A172 (cell line): ENCODE measurements at places on chromosomes 11 and 22. TPM values are rescaled to one million over a fixed set of nuclear protein-coding genes. Genes with fewer than 3 reads are reported as not detected.

DNA sequence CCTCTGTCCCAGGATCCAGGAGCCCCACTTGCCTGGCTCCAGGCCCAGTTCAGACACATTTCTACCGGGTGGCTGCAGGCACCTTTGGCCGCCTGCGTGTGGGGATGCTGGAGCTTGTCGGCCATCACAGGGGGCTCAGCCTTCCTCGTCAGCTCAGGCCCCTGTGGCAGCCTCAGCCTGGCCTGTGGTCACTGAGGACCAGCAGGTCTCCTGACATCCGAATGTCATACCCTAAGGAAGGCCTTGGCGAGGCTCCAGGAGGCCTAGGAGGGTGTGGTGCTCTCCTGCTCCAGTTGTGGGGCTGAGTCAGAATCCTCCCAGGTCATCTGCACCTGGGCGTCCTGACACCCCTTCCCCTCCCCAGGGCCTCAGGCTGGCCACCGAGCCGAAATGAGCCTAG is 14.9 kb upstream of the SOX10 start:
- DNase-seq = peak; percentile 14

Gene CASTOR1
- total RNA-seq = 12.8 and 20.8 TPM in 2 replicates

Gene SHISA8
- total RNA-seq = not detected in 2 replicates

DNA sequence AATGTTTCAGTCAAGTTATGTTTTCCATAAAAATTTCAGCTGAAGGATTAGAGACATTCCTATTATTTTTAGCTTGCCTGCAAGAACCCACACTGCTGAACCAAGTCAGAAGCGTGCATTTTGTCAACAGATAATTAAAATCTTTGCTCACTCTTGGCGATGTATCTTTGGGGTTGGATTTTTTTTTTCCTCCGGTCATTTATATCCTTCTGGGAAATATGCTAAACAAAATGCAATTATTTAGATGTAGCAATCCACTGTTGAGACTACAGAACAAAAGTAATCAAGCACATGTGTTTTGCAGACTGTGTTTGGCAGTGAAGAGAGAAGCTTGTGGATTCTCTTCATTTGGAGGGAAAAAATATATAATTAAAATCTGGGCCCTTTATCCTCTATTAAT is 15.3 kb upstream of the NELL1 start:
- DNase-seq = no peak

DNA sequence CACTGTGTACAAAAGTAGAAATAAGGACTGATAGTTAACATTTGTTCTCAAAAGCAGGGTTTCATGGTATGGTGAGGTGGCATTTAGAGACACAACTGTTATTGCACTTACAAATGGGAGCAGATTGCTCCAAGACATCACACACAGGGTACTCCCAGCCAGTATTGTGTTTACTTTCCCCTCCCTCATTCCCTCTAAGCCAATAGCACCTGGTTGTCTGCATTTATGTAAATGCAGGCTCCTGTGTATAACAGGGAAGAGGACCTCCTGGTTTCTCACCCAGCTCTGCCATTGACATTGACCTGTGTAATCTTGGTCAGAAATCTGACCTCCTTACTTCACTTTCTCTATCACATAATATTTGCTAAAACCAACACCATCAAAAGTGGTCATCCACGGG is 154.4 kb downstream of the NAV2 start:
- no peak for DNase-seq

DNA sequence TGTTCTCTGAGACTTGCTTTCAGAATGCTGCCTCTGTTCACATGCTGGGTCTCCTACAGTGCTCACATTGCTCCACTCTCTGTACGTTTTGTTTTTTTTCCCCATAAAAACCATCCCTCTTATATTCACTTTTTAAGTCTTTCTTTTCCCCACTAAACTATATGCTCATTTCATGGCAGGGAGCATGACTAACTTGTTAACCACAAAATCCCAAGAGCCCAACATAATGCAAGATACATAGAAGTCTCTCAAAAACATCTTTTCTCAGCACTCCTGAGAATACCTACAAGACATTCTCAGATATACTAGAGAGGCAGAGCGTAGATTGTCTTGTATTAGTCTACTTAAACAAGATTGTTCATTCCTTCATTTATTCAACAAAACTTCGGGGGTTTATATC is 73.3 kb downstream of the FAM76B start:
- DNase-seq = no peak

DNA sequence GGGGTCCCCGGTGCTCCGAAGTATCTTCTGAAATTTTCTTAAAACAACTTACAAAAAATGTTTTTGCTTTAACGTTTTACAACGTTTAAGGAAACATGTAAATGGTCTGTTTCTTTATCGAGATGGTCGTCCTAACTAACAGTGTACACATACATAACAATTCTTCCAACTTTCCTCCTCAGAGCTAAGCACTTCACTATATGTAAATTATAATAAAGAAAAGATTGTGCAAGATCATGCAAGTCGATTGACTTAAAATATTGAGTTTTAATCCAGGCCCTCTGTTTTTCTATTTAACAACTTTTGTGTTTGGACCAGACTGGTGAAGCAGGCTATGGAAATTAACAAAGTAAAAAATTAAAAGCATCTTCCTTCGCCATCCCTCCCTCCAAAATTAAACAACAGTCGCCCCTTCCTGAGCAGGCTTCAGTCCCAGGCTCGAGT is 4.9 kb downstream of the ALX4 start:
- DNase-seq = no peak

Gene MUC5AC
- total RNA-seq = not detected in 2 replicates

Gene SPI1
- 0.10 TPM in 1 of 2 replicates, not detected in the other for total RNA-seq

DNA sequence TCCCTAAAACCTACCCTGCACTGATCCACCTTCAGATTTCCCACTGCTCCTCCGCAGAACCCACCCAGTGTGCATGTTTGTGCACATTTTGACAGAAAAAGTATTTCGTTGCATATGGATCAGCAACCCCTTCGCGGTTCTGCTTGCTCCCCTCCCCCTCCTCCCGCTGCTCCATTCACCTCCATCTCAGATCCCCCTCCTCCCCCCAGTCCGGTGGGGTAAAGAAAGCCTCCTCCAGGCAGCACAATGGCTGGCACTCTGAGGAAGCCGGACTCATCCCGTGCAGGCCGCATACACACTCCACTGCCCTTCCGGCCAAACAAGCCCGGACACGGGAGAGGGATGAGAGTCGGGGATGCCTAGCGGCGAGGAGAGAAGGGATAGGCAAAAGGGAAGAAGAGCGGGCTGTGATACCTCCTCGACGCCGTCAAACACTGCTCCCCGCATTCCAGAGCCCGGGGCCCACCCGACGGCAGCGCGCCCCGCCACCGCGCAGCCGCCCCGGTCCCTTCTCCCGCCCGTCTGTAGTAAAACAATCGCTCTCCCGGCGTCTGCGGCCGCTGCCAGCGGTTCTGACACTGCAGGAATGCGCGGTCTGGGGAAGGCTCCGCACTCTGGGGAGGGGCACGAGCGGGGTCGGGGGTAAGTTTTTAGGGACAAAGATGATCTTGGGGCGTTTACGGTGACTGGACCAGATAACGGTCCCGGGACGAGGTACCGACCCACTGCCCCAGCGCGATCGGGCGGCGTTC is 915 bp downstream of the FEZ1 start:
- no peak for DNase-seq
